ENCODE measurements at places on chromosomes 1 and 21.

GRCh38 chr1:58136387-58136786 is 410.1 kb downstream of the OMA1 start:
- DNase-seq = no peak

DNA sequence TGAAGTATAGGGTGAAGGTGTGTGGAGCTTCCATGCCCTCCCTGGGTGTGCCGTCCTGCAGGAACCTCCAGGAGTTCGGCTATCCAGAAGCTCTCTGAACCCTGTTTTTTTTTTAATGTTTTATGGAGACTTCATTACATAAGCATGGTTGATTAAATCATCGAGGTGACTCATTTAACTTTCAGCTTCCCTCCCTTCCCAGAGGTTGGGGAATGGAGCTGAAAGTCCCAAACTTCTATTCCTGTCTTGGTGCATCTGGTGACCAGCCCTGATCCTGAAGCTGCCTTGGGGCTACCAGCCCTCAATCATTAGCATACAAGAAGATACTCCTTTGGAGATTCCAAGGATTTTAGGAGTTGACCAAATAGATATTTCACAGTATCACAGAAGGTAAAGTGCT is 9.5 kb downstream of the RRP15 start:
- DNase-seq = no peak

DNA sequence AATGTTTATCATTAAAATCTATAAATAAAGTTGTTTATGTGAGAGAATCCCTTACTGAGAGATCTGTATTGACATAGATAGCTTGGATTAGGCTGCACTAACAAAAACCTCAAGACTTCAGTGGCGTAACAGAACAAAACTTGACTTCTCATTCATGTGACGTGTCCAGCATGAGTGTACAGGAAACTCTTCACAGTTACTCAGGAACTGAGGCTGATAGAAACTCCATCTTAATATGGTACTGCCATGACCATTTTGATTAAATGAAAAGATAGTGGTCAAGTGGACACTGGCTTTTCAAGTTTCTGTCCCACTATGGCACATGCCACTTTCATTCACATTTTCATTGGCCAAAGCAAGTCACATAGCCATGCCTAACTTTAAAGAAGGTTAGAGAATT is 3.7 kb downstream of the ST3GAL3 start:
- DNase-seq = peak; percentile 87

DNA sequence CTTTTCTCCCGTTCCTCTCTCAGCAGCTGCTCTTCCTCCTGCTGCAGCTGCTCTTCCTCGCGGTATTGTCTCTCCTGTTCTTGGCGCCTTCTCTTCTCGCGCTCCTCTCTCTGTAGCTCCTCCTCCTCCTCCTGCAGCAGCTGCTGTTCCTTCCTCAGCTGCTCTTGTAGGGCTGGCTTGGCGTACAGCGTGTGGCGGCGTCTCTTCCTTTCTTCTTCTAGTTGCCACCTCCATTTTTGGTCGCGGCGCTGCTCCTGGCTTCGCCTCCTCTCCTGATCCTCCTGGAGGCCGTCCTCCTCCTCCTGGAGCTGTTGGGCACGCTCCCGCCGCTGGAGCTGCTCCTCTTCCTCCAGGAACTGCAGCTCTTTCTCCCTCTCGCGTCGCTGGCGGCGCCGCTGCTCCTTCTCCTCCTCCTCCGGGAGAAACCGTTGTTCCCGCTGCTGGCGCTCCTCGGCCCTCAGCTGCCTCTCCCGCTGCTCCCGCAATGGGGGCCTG is 4.8 kb downstream of the TCHH start:
- DNase-seq = peak; percentile 42

DNA sequence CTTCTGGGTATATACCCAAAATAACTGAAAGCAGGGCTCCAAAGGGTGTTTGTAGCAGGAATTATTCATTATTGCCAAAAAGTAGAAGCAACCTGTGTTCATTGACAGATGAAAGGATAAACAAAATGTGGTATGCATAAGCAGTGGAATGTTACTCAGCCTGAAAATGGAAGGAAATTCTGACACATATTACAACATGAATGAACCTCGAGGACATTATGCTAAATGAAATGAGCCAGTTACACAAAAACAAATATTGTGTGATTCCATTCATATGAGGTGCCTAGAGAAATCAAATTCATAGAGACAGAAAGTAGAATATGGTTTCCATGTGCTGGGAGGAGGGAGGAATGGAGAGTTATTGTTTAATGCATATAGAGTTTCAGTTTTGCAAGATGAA is 86.3 kb upstream of the ARTN start:
- DNase-seq = no peak

DNA sequence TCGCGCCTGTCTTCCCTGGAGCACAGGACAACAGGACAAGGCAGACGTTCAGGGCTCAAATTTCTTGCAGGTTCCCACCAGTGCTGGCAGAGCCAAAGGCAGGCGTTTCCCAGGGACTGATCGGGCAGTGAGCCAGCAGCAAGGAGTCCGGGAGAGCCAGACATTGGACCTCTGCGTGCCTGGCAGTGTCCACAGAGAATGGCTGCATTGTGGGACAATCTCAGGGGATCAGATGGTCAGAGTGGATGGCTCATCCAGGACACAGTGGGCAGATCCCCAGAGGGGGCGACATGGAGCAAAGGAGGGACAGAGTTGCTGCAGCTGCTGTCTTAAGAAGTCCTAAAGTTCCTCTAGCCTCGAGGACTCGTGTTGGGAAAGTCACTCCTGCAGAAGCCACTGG is 4.6 kb downstream of the TMEM63A start:
- DNase-seq = peak; percentile 45

DNA sequence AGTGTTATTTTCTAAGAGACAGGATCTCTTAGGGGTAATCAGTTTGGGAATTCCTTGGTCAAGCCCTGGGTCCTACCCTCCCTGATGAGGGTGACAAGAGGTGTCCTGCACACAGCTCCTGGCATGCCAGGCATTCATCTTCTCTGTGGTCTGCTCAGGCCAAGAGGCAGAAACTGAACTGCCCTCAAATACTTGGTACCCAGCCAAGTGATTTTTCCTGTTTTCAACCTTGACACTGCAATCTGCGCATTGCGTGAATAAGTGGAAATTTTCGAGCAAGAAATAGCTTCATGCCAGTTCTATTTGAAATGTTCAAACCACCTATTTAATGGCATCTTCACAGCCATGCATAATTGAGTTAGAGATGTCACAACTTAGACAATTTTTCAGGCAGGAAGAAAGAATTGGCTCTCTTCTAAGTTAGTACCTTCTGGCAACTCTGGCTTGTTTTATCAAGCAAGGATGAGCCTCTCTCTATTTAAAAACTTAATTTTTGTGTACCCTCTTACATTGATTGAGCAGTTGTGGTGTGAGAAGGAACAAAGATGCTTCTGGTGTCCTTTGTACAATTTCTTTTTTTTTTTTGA is 27.0 kb downstream of the DNM3 start:
- DNase-seq = no peak

GRCh38 chr21:29102791-29103257 is 27.6 kb upstream of the MAP3K7CL start:
- peak; percentile 27 for DNase-seq

DNA sequence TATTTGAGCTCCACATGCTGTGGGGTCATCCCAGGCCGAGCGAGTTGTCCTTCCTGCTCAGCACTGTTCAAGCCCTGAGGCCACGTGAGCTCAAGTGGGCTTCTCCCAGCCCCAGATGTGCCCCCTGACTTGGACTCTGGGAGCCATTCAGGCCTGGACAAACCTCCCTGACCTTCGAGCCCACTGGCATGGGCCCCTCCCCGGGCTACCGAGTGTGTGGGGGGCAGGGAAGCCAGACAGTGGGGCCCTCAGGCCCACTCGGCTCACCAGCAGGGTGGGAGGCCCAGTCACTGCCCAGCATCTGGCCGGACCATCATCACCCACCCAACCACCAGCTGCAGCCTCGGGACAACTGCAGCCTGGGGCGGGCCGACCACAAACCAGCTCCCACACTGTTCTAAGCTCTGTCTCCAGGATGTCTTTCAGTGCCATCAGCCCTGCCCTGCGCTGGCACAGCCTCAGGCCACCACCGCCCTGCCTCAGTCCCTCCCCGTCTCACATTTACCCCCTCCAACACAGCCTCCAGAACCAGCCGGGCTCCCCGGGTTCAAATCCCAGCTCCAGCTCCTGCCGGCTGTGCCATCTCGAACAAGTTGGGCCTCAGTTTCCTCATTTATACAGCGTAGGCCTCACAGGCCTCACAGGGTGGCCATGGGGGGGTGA is 20.9 kb upstream of the PLEKHG5 start:
- no peak for DNase-seq

DNA sequence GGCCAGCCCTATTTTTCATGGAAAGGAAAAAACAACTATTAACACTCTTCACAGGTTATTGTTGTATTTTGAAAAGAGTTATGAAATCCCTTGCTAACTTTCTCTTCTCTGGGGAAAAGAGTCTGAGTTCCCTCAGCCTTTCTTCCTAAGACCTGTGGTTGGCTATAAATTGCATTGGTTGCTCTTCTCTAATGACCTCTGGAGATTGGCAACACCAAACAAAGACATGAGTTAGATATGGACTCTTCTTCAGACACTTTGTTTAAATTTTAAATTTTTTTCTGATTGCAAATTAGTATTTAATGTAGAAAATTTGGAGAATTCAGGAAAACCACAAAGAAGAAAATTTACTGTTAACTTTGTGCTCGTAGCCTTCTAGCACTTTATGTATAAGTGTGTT is 275.7 kb downstream of the PBX1 start:
- DNase-seq = peak; percentile 25

DNA sequence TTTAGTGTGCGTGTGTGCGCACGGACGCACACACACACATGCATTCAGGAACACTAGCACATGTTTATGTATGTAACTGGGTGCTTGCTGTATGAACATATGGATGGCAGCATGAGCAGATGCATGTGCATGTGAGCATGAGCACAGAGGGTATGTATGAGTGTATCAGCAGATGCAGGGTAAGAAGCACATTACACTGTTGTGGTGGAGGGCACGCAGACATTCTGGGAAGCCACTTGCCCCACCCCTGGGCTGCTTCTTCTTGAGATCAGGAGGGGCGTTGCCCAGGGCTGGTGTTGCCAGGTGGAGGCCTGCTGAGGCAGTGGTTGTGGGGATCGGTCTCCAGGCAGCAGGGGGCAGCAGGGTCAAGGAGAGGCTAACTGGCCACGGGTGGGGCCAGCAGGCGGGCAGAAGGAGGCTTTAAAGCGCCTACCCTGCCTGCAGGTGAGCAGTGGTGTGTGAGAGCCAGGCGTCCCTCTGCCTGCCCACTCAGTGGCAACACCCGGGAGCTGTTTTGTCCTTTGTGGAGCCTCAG is 3.9 kb upstream of the P3R3URF start:
- DNase-seq = no peak

- DNase-seq = peak; percentile 95
These were observed 19.8 kb upstream of the UAP1 start for GRCh38 chr1:162541619-162542141.

- DNase-seq = peak; percentile 84
These were observed 22.7 kb downstream of the PGM1 start for GRCh38 chr1:63615768-63616420.

GRCh38 chr1:41537788-41538351 is 53.4 kb upstream of the EDN2 start:
- DNase-seq = peak; percentile 90

GRCh38 chr1:56627636-56628039 is 17.5 kb upstream of the PRKAA2 start:
- peak; percentile 33 for DNase-seq

GRCh38 chr1:5901841-5902240 is 90.4 kb downstream of the NPHP4 start:
- no peak for DNase-seq

- peak; percentile 8 for DNase-seq
These were observed at the start of gene CYP2J2 for GRCh38 chr1:59926381-59927123. CYP2J2 (minus strand) TSS chr1:59926773; CDS start chr1:59926746, 27 bp downstream.

DNA sequence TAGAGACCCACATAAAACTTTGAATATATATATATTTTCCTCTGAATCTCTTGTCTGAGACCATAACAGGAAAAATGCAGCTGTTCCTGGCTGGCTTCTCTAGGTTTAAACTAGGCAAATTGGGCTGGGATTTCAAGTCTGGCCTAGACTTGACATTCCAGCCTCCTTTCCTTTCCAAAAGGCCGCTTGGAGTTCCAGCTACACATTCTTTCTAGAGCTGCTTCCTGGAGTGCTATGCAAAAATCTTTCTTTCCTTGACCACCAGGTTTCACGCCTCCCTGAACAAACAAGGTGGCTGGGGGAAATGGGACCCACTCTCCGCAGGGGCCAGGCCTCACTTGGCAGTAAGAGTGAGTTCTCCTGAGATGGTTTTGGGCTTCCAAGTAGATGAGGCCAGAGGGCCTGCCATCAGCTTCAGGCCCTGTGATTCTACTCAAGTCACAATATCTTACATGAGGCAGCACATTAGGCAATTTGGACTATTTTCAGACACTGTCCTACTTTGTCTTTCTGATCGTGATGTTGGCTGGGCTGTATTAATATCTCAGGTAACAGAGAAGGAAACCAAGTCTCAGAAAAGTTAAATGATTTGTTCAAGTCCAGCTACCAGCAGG is 102.4 kb downstream of the FAM78B start:
- no peak for DNase-seq
